ENCODE measurements at places on chromosomes 6 and 20.
A peak's percentile ranks its signal among the peaks of the same experiment; 100 is the strongest.

- no peak for DNase-seq
These were observed 85.7 kb upstream of the AGPAT4 start for GRCh38 chr6:161359618-161359945.

DNA sequence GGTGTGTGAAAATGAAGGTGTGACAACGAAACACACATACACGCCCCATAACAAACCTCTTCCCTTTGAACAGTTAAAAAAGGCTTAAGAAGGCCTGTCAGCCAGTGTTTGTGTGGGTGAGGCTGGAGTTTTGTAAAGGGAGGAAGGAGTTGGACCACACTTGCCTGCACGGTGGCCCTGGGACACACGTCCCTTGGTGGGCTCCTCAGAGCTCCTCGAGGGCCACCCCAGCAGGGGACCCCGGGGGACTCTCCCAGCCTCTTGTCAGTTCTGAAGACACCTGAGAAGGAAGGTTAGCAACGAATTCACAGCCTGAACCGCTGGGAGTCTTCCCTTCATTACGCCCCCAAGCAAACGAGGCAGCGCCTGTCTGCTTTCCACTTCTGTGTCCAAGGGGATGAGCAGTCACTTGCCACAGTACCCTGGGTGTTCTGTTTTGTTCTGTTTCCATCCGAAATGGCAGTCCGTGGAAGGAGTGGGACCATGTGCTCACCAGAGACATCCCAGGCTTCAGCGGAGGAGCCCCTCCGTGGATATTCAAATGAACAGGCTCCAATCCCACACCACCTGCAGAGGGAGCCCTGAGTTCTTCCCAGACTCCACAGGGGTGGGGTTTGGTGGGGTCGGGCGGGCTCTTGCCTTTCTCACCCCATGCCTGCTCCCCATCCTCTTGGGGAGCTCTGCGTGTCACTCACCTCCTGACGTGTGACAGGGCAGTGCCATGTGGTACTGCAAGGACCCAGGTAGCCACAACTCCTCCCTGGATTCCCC, 68.6 kb downstream of the NRN1 start:
- DNase-seq = no peak

GRCh38 chr6:16713597-16713996, 47.7 kb downstream of the ATXN1 start:
- no peak for DNase-seq

DNA sequence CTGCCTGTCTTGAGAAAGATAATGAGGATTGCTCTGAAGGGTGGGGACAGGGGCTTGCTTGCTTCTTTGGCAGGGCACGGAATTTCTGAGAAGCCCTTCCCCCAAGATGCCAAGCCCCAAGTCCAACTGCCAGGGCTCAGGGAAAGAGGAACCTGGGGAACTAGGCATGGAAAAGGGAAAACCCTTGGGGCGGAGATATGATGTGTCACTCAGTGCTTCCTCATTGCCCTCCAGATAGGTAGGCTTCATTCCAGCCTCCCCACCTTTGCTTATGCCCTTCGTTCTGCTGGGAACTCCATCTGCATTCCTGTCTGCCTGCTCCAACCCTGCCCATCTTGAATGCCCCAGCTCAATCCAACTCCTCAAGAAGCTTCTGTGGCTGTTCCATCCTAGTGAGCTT, 61.2 kb downstream of the VEGFA start:
- no peak for DNase-seq

- DNase-seq = no peak
These were observed 94.7 kb upstream of the SLC2A12 start for GRCh38 chr6:134147034-134147533.

GRCh38 chr20:43323592-43323991, 133.9 kb upstream of the PTPRT start:
- no peak for DNase-seq

- no peak for DNase-seq
These were observed 121.4 kb downstream of the KIF13A start for GRCh38 chr6:17865798-17866725.

- DNase-seq = peak; percentile 12
These were observed 41.8 kb downstream of the FARS2 start for GRCh38 chr6:5302995-5303622.

GRCh38 chr6:74871757-74872156, 334.1 kb downstream of the COL12A1 start:
- no peak for DNase-seq

- DNase-seq = no peak
These were observed at the start of gene MPIG6B for GRCh38 chr6:31723245-31723979. Gene MPIG6B (plus strand): TSS chr6:31723373. CDS start chr6:31723384, 11 bp downstream.

DNA sequence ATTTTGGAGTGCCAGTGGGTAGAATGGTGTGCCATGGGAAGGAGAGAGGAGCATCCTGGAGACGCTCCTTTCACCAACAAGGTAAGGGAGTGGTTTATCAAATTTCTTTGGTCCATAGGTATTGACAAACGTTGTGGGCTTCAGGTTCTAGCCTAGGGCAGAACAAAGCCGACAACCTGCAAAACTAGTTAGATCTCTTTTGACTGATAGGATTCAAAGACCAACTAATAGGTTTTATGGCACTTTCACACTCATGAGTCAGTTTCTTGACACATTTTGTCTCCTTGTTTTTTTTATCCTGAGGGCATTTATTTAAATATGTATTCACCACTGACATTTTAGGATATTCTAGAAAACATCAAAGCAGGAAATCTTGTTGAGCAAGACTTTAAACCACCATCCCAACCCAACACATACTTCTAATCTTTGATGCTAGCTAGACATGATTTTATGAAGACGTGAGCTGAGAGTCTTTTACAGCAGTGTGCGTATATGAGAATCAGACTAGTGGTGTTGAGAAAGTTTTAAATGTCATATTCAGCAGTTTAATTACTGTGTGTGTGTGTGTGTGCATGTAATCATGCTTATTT, 370.4 kb upstream of the HSF2 start:
- no peak for DNase-seq

DNA sequence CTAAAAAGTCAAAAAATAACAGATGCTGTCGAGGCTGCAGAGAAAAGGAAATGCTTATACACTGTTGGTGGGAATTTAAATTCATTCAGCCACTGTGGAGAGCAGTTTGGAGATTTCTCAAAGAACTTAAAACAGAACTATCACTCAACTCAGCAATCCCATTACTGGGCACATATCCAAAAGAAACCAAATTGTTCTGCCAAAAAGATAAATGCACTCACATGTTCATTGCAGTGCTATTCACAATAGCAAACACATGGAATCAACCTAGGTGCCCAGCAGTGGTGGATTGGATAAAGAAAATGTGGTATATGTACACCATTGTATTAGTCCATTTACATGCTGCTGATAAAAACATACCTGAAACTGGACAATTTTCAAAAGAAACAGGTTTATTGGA, 116.0 kb upstream of the VGLL2 start:
- DNase-seq = no peak

DNA sequence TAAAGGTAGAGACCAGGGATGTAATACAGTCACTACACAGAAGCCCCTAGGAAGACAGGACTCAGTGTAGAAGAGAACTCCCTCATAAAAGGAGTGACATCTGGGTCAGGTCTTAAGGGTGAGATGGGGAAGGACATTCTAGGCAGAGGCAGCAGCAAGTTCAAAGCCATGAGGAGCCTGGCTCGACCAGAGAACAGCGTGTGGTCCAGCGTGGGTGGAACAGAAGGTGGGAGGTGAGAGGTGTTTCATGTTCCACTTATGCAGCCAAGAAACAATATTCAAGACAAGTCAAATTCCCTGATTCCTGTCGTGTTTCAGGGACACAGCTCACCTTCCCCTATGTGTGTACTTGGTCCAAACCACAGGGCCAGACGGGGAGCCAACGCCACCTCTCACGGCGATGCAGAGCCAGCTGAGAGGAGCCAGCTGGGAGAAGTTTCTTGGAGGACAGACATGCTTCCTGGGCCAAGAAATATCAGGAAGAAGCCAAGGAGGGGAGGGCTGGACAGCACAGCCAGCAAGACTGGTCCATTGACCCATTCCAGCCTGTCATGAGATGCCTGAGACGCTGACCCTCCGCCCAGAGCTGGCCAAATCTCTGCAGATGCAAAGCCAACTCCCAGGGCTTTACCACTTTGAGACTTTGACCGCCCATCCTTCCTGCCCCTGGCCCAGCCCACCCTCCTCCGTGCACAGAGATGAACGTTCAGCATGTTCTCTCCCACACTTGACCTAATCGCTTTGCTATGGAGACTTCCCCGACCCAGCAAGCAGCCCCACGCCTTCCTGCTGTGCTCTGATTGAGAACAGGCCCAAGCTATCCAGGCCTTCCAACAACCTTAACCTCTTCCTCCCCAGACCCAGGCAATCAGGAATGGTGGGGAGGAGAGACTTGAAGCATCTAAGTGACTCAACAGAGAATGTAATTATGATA, 113.8 kb downstream of the PRND start:
- DNase-seq = no peak

DNA sequence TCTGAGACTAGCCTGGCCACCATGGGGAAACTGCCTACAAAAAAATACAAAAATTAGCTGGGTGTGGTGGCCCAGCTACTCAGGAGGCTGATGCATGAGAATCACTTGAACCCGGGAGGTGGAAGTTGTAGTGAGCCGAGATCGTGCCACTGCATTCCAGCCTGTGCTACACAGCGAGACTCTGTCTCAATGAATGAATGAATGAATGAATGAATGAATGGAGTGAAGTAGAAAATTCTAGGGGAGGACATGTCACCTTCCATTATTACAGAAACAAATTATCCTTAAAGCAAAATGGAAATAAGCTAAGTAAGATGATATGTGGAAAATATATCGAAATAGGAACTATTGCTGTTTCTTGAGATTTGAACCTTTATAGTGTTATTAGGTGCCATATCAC, 2.9 kb upstream of the PNISR start:
- DNase-seq = no peak

GRCh38 chr20:57433657-57434389, 42.6 kb downstream of the RBM38 start:
- DNase-seq = no peak

DNA sequence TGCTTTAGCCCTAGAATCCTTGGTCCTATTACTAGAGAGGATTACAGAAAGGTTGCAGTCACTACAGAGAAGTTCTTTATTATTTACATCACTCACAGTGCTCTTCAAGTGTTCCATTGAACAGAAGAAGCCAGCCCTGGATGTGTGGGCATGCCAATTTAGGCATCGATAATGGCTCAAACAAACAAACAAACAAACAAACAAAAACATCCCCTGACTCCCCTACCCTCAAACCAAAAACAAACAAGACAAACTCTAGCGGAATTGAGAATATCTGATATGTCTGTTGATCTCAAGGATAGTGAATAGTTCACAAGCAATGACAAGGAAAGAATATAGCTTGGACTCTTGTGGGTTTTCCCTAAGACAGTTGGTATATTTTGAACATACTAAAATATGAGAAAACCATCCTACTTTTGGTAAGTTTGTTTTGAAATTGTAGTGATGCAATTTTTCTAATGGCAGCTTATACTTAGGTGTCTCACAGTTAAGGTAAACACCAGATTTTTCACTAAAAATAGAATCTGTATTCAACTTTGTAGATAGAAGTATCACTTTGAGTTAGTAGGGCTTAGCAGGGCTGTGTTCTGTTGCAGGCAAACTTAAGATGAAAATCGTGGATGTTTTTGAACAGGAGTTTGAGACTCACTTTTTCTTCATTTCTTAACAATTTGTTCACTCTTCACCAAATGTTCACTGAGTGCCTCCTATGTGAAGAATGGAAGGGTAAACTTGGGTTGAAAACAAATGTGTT, 92.8 kb upstream of the FAM184A start:
- DNase-seq = no peak

DNA sequence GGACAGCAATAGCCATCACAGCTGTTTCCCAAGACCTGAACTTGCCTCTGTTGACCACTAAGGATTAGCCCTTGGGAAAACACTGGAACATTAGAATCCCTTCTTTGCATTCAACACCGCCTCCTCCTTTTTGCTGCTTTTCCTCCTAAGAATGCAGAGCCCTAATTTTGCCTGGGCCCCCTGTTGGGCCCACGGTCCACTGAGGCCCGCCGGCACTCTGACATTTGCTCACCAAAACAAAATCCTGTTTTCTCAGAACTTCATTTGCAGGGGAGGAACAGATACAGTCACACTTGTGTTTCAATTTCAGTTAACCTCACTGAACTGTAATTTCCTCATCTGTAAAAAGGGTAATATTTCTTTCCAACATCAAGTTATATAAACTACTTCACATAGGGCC, 116.0 kb upstream of the JARID2 start:
- DNase-seq = no peak

GRCh38 chr20:56885521-56885920, 256.4 kb downstream of the TFAP2C start:
- no peak for DNase-seq

DNA sequence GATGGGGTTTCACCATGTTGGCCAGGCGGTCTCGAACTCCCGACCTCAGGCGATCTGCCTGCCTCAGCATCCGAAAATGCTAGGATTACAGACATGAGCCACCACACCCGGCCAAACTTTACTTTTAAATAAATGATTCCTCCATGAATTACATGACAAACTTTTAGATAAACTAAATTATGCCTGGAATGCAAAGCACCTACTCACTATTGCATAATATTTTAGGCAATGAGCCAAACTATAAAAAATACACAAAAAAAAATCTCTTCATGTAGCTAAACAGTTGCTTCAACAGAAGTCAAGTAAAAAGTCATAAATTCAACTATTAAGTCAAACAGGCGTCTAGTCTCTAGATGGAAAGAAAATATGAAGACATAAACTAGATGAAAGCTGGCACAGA, 56.5 kb downstream of the PTPRK start:
- DNase-seq = no peak

DNA sequence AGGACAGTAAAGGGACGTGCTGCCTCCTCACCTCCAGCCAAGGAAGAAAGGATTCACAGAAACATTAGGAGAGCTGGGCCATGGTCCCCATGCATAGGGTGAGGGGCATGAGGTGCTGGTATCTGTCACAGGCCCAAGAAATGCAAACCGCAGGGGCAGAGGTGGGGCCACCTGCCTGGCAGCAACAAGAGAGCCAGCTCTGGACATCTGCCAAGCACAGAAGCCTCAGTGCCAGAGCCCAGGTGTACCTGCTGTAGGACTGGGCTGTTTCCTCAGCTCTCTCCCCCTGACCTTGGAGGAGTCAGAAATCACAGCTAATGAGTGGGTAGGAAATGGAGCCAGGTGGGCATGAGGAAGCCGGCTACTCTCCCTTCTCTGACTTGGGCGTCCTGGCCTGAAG, 45.3 kb downstream of the SLC2A12 start:
- no peak for DNase-seq

DNA sequence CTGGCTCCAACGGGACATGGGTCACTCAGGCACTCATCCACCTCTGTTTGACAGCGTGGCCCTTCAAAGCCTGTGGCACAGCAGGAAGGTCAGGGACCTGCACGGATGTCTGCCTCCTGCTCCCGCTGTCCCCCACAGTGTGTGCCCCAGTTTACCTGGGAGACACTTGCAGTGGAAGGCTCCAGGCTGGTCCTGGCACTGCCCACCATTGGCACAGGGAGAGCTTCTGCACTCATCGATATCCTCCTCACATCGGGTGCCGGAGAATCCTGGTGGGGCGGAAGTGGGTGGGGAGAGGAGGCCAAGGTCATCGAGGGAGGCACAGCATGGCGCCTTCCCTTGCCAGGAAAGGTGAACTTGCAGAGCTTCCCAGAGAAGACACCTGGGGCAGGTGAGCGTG, 6.9 kb downstream of the NOTCH4 start:
- DNase-seq = no peak

Measured in stimulated activated CD4-positive, alpha-beta T cell treated with anti-CD3 and anti-CD28 coated beads, Interleukin-1b, Interleukin-23, amount 100 ng/mL, for 1 hour (primary cell).